ENCODE measurements at places on chromosomes 11 and 22.

DNA sequence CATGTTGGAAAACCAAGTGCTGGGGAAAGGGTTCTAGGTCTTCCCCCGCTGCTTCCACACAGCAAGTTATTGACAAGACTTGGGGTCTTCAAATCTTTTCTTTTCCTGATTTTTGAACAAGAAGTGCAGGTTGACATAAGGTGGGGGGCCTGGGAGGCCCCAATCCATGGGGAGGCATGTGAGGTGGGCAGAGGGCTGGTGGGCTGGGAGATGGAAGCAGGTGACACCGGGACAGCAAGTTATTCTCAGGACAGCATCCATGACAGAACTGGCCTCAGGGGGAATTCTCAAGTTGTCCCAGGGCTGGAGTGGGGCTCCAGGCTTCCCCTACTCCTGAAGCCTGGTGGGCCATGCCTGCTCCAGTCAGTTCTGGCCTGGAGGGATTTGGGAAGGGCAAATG is 5.5 kb downstream of the FGF19 start:
- no peak for DNase-seq

GRCh38 chr11:85407648-85408047 is 219.5 kb downstream of the DLG2 start:
- DNase-seq, result no peak

DNA sequence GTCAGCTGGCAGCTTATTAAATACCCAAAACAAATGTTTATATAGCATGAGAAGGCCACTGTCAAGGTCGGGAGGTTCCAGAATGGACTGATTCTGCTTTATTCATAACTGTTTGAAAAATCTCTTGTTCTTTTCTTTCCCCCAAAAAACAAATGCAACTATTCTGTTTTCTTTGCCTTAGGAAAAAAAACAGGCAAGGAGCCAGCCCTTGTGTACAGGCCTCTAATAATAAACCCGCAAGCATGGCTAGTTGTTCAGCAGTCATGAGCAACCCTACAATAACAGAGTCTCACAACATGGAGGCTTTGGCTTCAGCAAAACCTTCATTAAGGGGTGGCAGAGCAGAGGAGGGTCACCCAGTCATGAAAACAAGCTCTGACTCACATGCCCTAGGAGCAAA is 191.7 kb downstream of the KIRREL3 start:
- no peak for DNase-seq

DNA sequence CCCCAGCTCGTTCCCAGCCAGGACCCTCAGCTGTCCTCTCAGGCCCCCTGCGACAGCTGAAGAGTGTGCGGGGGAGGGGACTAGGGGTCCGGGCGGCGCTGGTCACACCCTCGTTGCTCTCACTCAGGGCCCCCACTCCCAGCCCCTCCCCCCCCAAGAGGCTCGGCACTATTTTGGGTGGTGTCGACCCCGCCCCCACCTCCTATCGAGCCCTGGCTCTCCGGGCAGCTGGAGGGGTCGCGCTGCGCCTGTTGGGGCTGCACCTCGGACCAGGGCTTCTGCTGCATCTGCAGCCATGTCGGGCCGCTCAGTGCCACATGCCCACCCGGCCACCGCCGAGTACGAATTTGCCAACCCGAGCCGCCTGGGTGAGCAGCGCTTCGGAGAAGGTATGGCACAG is at the start of gene HSPB2:
Gene HSPB2 (plus strand): TSS at position 200 of the 400 bp plus-strand sequence. CDS start 96 bp downstream, at position 296.
- DNase-seq, result no peak

DNA sequence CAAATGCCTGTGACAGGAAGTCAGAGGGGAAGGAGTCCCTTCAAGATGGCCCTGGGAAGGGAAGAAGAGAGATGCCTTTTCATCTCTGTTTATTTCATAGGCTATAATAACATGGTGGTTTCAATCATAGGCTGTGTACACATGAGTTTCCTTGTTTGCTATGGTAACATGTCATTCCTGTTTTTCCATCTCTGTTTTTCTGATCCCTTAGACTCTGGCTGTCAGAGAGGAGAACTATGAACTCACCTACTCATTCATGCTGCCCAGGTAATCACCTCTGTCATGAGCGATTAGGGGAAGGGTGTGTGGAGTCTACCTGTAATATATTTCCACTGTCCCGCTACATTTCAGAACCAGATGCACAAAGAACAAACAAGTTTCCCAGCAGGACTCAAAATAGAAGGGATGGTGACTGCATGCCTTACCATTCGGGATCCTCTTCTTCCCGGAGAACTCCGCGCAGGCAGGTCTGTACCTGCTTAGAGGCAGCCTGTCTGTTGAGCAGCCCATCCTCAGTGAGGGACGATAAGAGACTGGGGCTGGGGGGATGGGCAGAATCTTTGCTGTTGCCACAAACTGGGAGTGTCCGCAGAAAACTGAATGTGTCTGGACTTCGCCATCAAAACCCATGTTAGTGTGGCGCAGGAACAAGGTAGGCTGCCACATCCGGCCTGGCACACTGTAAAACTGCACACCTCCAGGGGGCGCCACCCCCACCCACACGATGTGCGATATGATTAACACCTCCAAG is 7.1 kb upstream of the PEX26 start:
- no peak for DNase-seq

GRCh38 chr11:71454470-71455113 is 1.6 kb downstream of the NADSYN1 start:
- DNase-seq, result no peak

DNA sequence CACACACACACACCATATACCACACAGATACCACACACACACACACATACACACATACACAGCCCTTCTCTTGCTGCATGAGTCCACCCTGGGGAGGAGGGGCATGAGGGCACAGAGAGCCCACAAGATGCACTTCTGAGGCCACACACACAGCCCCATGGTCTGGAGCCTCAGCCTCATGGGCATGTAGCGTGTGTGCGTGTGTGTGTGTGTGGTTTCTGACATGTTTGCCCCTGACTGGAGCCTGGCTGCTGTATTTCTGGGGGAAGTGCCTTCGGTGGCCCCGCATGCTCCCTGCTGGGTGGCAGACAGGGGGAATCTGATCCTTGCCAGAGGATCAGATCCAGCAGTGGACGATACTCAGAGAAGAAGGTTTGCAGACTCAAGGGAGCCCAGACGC is 97.0 kb upstream of the PRR5 start:
- DNase-seq, result no peak

GRCh38 chr22:21938906-21939305 is 13.7 kb downstream of the PPM1F start:
- no peak for DNase-seq

DNA sequence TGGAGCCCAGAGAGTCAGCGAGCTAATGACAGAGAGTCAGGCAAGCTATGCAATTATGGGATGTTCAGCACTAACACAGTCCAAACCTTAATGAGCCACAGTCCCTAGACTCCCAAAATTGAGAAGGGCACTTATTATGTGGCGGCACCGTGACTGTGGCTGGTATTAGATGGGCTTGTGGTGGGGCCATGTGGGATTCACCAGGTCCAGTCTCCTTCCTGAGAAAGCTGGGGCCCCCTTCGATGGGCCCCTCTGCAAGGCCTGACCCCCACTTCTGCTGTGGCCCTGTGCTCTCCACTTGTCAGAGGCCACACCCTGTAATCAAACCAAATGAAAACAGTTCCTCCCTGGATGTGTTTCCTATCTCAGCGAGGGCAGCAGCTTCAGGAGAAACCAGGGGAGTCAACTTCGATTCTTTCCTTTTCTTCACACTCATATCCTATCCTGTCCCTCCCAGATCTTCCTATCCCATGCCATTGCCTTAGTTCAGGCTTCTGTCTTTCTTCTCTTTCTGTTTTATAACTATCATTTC is 42.9 kb downstream of the INSC start:
- no peak for DNase-seq

- DNase-seq, result no peak
These were observed 379.5 kb downstream of the ETS1 start for GRCh38 chr11:128207861-128208321.

GRCh38 chr11:2804189-2804588 is 81.4 kb downstream of the CDKN1C start:
- DNase-seq, result no peak

DNA sequence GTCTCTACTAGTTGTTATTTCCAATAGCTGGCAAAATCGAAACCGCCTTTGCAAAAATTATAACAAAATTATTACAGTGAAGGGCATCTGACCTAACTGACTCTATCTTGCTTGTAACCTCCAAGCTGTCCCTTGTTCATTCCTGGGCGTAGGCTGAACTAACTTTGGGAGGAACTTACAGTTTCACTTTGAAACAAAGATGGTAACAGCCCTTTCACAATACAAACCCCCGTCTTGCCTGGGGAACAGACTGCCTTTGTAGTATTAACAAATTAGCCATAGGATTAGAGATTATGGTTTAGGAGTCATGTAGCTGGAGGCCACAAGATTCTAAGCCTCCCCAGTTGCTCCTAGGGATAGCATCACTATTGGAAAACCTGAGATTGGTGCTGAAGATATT is 131.6 kb upstream of the HSD17B12 start:
- DNase-seq, result no peak

- no peak for DNase-seq
These were observed 350.4 kb downstream of the DDX10 start for GRCh38 chr11:109015283-109015682.

GRCh38 chr11:40227730-40228129 is 1231.7 kb downstream of the LRRC4C start:
- no peak for DNase-seq

GRCh38 chr22:38481162-38481870 is 13.4 kb downstream of the KDELR3 start:
- no peak for DNase-seq

GRCh38 chr22:27213294-27213693 is 555.9 kb downstream of the MIAT start:
- no peak for DNase-seq

DNA sequence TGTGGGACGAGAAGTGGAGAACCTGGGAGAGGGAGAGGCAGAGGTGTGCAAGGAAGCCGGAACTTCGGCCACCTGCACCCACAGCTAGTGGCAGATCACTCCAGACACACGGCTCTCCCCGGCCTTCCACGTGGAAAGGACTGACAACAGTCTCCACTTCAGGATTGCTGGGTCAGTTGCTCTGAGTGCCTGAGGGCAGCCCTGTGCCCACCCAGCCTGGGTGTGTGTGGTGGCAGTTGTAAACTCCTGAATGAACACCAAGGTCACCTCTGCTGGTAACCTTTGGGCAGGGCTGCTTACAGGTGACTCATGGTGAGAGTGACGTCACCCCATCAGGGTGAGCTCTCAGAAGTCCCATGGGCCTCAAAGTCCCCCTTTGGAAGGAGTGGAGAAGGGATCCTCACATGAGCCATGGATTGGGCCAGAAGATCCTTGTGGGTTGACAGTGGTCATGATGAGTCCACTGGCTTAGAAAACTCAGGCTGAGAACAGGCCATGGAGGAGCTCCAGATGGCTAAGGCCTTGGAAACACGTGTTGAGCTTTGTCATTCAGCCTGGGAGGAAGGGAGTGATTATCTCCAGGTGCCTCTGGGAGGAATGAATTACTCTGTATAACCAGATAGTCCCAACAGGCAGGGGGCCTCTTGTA is 71.3 kb downstream of the BCR start:
- DNase-seq, result no peak

DNA sequence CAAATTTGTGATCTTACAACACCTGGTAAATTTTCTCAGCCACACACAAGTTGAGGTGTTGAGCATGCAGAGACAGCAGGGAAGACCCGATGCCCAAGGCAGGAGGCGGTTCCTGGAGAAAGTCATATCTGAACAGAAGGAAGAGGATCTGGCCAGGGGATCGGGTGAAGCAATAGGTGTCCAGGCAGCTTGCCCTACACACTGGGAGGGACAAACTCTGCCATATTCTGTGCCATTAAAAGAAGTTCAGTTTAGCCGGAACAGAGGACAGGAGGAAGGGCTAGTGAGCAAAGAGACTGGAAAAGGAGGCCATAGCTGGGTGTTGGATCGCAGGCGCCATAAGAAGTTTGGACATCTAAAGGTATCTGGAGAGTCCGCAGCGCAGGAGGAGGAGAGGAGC is 76.5 kb downstream of the TMPRSS5 start:
- DNase-seq, result no peak

DNA sequence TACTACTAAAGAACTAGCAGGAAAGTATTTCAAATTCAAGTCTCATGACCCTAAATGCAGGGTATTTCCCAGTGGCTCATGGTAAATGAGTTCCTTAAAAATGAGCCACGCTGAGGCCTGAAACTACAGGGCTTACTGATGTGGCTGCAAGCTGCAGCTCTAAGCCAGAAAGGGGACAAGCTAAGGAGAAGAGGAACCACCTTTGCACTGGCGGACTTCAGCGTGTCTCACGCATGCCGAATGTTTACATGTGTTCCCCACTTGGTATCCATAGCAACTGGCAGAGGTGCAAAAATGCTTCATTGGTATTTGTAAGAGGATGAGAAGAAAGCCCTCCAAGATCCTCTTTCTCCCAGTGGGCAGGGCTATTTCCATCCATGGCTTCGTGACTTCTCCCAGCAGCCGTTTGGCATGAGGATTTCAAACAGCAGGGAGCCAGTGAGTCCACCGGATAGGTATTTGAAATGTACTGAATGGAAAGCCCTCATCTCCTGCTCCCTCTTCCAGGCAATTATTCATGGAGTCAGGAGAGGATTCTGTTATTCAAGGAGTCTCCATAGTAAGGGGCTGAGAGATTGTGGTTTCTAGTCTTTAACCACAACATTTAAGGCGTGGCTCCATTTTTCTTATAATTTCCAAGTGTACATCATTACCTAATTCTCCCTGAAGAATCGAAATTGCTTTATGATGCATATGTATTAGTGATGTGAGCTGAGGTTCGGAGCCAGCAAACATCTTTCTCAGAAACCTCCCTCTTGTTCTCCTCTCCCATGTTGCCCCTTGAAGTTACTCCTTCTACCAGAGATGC is 55.3 kb upstream of the CD44 start:
- peak; percentile 66 for DNase-seq

DNA sequence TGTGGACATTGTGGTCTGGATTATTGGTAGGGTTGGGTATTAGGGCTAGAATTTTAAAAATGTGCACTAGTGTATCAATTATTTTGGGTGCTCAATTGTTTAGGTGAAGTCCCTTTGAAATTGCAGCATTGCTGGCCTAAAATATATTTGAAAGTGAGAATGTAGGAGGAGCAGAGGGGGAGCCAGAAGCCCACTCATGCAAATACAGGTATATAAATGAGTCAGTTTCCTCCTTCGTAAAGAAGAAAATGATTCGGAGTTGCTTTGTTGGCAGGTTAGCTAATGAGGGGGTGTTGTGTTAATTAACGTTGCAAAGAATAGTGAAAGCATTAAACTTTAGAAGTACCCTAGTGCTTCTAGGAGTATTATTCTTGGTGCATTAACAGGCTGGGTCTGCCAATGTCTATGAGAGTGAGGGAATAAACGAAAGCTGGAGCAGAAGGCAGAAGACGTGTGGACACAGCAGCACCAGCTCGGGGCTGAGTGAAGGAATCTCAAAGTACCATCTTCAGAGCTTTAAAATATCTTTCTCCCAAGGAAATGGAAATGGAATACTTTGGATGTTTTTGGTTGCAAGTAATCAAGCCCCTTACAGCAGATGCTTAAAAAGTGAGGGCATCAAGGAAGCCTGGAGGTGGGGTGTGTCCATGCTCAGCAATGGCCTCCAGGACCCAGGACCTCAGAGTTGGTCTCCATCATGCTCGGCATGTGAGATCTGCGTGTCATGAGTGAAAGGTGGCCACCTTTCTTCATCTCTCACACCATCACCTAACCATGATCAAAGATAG is 522.9 kb downstream of the NTM start:
- DNase-seq, result peak; percentile 61

GRCh38 chr22:23001463-23001862 is 68.9 kb upstream of the GNAZ start:
- DNase-seq, result no peak

Data from GM20000 (cell line).